ENCODE measurements at places on chromosomes 13 and 19.

DNA sequence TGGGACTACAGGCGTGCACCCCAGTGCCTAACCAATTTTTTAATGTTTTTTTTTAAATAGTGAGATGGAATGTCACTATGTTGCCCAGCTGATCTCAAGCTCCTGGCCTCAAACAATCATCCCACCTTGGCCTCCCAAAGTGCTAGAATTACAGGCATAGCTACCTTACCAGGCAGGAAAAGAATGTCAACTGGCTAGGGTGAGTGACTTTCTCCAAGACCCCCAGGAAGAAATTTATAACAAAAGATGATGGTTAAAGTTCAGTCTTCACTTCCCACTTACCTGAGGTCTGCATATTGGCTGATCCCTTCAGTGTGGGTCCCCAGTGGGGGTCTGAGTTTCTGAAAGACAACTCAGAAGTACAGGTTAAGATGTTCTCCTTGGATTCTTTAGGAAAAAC is 893.0 kb downstream of the UQCRFS1 start:
- no peak for DNase-seq

DNA sequence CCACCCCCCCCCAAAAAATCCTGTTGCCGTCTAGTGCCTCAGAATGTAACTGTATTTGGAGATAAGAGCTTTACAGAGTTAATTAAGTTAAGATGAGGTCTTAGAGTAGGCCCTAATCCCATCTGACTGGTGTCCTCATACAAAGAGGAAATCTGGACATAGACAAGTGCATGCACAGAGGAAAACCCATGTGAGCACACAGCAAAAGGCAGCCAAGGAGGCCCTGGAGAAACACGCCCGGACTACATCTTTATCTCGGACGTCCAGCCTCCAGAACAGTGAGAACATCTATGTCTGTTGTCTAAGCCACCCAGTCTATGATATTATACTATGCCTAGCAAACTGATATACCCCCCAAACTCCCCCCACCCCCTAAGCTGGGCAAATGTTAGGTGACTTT is 193.8 kb downstream of the KATNAL1 start:
- no peak for DNase-seq

GRCh38 chr13:41916173-41916954 is 44.5 kb downstream of the VWA8 start:
- no peak for DNase-seq

DNA sequence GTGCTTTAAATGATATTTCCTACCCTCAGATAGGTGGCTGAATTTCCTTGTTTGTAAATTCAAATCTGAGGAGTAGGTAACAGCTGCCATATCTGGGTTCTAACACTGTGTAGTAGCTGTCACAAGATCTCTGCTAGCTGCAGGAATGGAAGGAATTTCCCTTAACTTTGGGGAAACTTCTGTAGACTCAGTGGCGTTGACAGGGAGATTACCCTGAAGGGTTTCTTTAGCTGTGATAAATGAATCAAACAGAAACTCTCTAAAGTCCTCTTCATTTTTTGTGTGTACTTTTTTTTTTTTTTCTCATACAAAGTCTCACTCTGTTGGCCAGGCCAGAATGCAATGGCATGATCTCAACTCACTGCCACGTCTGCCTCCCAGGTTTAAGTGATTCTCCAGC is 5.3 kb upstream of the EPSTI1 start:
- no peak for DNase-seq

DNA sequence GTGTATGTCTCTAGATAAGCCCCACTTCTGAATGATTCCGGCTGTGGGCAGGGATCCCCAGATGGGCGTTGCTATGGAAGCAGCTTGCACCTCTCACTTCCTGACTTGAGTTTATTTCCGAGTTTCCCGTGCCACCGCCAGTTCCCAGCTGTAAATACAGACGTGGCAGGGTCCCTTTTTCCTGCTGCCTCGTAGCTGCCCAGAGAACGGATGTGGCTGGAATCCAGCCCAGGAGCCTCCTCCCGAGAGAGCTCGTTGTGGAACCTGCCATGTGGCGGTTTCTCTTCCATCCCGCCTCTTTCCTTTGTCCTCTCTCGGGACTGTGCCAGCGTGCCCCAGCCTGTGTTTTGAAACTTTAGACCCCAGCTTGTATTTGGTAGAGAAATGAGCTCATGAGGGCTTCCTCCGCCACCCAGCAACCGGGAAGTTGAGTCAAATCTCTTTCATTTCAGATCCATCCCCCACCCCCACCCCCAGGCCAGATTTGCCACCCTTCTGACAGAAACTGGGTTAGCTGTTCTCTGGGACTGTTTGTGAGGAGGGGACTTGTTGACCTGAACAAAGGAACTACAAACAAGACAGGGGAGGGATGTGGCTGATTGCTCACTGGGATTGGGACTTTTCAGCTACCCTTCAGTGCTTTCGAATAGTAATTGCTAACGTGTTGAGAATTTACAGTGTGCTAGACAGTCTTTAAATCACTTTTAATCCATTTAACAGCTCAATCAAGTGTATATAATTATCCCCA is 96.6 kb downstream of the SIPA1L3 start:
- DNase-seq, result no peak

- peak; percentile 68 for DNase-seq
Measured at GRCh38 chr19:35211545-35212230, 16.9 kb downstream of the FAM187B start.

DNA sequence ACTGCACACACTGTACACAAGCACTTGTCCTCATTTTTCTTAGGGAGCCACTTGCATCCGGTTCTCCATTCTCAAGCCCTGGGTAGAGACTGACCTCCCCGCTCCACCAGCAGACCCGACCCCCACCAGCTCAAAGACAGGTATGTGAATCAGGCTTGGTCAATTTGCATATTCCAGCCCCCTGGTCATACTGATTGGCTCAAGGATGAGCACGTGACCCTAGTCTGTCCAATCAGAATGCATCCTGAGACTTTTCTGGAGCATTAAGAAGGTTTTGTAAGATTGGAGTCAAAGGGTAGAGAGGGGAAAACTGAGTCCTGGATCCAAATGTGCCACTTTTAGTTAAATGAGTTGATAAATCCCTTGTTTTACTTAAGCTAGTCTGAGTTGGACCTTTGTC is 34.1 kb downstream of the NOTCH3 start:
- no peak for DNase-seq

DNA sequence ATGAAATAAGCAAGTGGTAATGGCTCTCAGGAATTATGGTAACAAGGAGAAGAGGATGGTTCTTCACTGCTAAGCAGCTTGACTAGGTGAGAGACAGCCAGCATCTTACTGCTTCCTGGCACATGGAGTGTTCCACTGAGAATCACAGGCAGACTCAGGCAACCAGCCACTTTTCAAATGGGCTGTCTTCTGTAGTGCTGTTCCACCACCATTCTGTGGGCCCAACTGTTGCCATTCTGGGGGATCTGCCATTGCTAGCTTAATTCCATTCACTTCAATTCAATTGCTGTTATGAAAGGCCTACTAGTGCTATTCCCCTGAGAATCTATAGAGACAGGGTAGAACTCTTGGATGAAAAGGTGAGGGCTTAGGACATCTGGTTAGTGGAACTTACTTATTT is 341.9 kb downstream of the KCNRG start:
- no peak for DNase-seq
